ENCODE measurements at places on chromosomes 11 and 22. TPM values are rescaled to one million over a fixed set of nuclear protein-coding genes. Genes with fewer than 3 reads are reported as not detected.

Gene TRIM49B
- not detected for total RNA-seq

DNA sequence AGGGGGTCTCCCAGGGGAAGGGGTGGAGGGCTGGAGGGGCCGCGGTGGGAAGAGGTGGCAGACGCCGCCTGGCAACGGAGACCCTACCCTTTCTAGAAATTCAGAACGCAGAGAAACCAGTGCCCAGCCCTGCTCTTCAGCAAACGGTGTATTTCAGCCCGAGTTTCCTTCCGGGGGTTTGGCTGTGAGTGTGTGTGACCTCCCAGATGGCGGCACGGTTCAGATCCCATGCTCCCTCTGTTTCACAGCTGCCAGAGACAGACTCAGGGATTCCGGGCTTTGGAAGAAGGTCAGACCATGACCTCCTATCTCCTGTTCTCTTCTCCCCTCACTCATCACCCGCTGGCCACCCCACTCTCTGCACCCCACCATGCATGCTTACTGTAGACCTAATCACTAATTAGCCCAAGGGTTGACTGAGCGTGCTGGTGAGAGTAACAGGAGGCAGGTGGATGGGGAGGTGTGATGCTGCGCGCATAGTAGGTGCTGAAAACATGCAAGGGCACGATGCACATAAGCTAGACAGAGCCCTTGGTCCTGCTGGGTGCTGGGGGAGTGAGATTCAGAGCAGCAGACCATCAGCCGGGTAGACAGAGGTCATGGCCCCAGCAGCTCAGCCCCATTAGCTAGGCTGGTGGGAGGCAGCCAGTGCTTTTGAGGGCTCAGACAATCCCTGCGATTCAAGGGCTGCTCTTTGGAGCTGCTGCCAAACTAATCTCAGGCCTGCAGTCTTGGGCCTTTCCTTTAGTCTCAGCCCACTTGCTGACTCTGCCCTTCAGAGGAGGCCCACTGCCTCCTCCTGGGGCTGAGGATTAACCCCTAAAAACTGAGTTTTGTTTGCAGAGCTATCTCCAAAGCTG lies 256.5 kb upstream of the CADM1 start:
- DNase-seq: no peak

DNA sequence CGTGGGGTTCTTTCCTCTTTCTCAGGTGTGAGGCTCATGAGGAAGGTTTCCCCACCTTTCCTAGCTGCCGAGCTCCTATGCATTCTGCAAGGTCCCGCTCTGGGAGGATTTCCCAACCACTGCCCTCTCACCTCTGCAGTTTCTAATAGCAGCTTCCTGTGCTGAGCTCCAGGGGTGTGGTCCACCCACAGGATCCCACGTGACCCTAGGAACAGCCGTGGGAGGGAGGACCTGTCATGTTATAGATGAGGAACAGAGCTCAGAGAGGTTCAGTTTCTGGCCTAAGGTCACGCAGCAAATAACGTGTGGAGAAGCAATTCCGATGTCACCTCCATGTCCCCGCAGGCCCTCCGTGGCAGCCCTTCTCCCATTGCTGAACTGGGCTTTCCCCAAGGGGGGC lies 38.5 kb downstream of the FLRT1 start:
- DNase-seq: peak; percentile 54

GRCh38 chr22:47929646-47930185 lies 1167.3 kb downstream of the TBC1D22A start:
- DNase-seq: no peak

DNA sequence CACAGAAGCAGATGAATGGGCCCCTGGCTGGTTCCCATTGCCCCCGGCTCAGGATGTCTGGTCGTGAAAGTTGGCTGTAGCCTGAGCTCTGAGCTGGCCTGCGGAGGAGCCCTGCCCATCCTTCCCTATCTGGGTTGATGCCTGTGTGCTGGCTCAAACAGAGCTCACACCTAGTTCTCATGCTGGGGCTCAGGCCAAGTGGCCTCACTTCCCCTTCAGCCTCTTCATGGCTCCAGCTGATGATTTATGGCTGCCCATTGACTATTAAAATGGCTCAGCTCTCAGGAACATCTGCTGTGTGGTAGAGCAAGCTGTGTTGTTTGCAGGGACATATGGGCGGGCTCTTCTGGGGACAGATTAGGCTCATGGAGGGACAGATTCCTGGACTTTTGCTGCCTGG lies 64.7 kb downstream of the ADAMTS15 start:
- no peak for DNase-seq

Gene OR5A1
- total RNA-seq: not detected
